ENCODE measurements at places on chromosomes 2 and 18. TPM values are rescaled to one million over a fixed set of nuclear protein-coding genes. Genes with fewer than 3 reads are reported as not detected.

GRCh38 chr18:78979730-78980278 lies at the start of gene SALL3:
TSS of gene SALL3 (plus strand) at chr18:78979818. CDS start at chr18:78980275, 457 bp downstream.
- H3K4me1 ChIP-seq, result no peaks in the 10 kb centered on the region
- no peak within 1 kb of the TSS for H3K4me3 ChIP-seq
- no peak within 1 kb of the TSS for H3K27ac ChIP-seq
- no peak for DNase-seq

- no peak overlapping the region for H3K27ac ChIP-seq
- H3K36me3 ChIP-seq, result no peaks in the 10 kb centered on the region
- H3K4me1 ChIP-seq, result no peaks in the 10 kb centered on the region
- H3K4me3 ChIP-seq, result no peak overlapping the region
Observed at GRCh38 chr2:166180951-166181812, 53.4 kb upstream of the SCN1A start.

- H3K36me3 ChIP-seq, result no peaks in the 10 kb centered on the region
- H3K4me1 ChIP-seq, result peaks cover 2% of the 10 kb centered on the region
- no peak overlapping the region for H3K4me3 ChIP-seq
- no peak overlapping the region for H3K27ac ChIP-seq
- no peaks in the 10 kb centered on the region for H3K27me3 ChIP-seq
Observed at GRCh38 chr2:217741381-217741955, 261.3 kb downstream of the TNS1 start.

The FTCDNL1 gene
- total RNA-seq, result 0.18 TPM

The CREG2 gene
- not detected for total RNA-seq

Measured in IMR-90 (cell line).